ENCODE measurements at places on chromosomes 13 and 19.

DNA sequence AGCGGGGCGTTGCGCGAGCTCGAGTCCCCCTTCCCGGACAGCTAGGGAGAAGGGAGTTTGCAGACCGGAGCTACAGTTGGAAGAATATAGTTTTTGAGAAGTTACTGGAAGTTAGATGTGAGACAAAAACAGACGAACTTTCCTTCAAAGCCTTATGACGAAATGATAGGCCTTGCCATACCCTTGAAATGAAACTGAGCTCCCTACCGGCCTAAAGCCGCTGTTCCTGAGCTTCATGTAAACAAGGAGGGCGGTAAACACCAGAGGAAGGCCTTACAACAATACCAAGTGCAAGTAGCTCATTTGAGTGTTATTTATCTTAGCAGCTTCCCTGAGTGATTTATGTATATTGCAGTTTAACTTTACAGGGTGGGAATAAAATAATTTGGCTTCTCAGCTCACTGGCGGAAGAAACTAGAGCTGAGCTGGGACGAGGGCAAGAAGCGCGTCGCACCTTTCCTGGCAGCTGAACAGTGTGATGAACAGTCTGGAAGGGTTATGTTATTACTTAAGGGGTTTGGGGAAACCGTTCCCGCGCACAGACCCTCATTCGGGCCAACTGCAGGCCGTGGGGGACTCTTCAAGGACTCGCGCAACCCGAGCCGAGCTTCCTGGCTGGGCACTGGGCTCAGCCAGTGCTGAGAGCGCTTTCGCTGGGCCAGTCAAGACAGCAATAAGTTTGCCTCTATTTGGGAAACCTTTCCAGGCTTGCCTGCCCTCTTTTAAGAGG lies 111.2 kb downstream of the KCNRG start:
- no peak for DNase-seq

GRCh38 chr19:3270902-3271301 lies 46.4 kb downstream of the CELF5 start:
- peak; percentile 46 for DNase-seq

GRCh38 chr19:53982001-53982451 lies 9.4 kb upstream of the CACNG6 start:
- no peak for DNase-seq

GRCh38 chr19:18875726-18876125 lies 20.2 kb downstream of the CERS1 start:
- no peak for DNase-seq

- no peak for DNase-seq
Observed at GRCh38 chr13:32381539-32381938, 46.4 kb downstream of the N4BP2L1 start.

GRCh38 chr13:102678339-102679107 lies 16.3 kb downstream of the METTL21C start:
- no peak for DNase-seq

GRCh38 chr13:112078879-112079531 lies 12.1 kb downstream of the SOX1 start:
- DNase-seq = no peak

All from activated CD4-positive, alpha-beta T cell treated with anti-CD3 and anti-CD28 coated beads for 1 hour (primary cell).